ENCODE measurements at places on chromosomes 4 and X.
A peak's percentile ranks its signal among the peaks of the same experiment; 100 is the strongest.

- DNase-seq: no peak
Observed at GRCh38 chr4:136599890-136600289, 932.4 kb downstream of the PCDH18 start.

- no peak for DNase-seq
Observed at GRCh38 chr4:138576684-138577083, 334.5 kb upstream of the SLC7A11 start.

GRCh38 chr4:12966726-12967125 lies 517.4 kb downstream of the RAB28 start:
- DNase-seq: no peak

DNA sequence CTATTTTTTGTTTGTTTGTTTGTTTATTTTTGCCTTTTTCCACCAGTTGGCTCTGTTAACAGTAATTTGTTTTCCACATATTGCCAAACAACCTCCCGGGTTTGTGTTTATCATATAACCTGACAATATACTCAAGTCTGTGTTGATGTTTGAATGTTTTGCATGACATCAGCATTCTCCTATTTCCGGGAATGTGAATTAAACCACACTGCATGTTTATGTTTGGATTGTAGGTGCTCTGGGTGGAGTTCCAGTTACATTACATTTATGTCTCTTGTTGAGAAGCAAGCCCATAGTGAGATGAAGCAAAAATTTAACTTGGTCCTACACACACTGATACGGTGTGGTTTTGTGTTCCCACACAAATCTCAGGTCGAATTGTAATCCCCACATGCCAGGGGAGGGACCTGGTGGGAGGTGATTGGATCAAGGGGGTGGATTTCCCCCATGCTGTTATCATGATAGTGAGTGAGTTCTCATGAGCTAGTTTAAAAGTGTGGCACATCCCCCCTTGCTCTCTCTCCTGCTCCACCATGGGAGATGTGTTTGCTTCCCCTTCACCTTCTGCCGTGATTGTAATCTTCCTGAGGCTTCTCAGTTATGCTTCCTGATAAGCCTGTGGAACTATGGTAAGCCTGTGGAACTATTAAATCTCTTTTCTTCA lies 54.4 kb upstream of the CLNK start:
- no peak for DNase-seq

DNA sequence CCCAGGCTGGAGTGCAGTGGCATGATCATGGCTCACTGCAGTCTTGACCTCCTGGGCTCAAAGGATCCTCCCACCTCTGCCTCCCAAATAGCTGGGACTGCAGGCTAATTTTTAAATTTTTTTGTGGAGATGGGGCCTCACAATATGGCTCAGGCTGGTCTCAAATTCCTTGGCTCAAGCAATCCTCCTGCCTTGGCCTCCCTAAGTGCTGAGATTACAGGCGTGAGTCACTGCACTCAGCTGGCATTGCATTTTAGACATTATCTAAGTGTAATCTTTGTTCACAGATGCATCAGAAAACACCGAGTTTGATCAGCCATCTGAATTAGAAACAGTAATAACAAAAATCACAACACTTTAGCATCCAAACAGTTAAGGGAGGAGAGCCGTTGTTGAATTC lies 53.4 kb upstream of the CBR4 start:
- no peak for DNase-seq

- DNase-seq: no peak
Observed at GRCh38 chrX:44675362-44676024, 132.8 kb upstream of the FUNDC1 start.

GRCh38 chr4:1492142-1492457 lies 85.9 kb upstream of the NKX1-1 start:
- no peak for DNase-seq

GRCh38 chrX:30489323-30489722 lies 88.2 kb downstream of the TASL start:
- no peak for DNase-seq

DNA sequence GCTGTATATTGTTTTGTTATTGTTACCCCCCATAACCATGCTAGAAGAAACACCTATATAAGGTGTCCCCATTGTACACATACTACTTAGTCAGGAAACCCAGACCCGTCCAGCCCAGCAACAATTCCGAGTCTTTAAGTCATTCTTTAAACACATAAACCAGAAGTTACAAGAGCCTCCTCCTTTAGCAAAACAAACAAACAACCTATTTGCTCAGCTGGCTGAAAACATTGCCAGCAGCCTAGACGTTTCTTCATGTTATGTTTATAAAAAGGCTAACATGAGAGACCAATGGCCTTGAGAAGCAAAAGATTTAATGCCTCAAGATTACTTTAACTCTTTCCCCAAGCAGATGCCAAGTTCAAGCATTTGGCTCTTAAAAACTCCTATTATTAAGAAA lies 1.4 kb downstream of the ACOX3 start:
- no peak for DNase-seq

GRCh38 chr4:108624263-108625056 lies 4.1 kb downstream of the RPL34 start:
- no peak for DNase-seq

- no peak for DNase-seq
Observed at GRCh38 chr4:149791851-149792250, 23.8 kb downstream of the IQCM start.

DNA sequence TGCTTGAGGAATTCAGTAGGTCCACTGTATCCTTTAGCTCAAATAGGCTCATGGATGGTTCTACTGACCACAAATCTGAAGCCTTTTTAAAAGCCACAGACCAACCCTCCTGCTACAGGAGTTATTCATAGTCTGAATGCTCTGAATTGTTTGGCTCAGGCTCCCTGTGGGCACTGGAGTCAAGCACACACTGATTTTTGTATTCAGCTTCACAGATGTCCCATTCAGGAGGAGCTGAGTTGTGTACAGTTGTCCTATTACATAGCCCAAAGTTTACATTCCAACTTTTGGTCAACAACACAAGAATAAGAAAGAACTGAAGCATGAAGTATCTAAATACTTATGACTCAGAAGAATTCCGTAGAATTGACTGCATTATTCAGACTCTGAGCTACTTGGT lies 243.9 kb downstream of the UNC5C start:
- no peak for DNase-seq

DNA sequence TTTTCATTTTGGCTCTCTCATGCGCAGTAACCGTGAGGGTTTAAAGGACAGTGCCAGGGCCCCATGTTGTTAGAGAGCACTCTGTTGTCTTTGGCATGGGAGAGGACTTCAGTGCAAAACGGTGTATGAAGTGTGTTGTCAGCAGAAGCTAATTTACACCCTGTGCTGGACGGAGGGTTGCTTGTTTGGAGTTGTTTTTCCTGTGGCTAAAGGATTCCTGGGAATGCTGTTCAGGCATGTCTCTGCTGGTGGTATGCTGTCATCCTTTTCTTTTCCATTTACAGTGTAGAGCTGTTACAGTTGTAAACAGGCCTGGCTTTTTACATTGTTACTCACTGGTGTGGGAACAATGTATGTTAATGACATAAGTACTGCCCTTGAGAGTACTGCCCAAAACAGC lies 206.3 kb downstream of the CBR4 start:
- no peak for DNase-seq

DNA sequence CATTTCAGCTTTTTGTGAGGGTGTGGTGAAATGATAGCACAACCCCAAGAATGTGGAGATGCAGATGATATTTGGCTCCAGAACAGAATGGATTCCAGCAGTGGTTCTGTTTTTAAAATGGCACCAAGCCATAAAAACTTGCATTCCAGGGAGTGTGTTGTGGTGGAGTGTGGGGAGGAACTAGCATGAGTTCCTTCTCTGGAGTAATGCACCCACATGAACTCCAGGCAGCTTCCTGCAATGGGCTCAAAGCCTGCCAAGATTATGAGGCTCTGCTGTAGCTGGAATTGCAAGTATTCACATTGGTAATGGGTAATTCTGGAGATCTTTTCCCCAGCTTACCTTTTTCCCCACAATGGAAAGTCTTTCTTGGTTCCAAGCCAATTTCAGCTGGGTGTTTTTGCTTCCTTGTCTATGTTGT lies 161.4 kb downstream of the RAB28 start:
- no peak for DNase-seq

- DNase-seq: no peak
Observed at GRCh38 chr4:170127758-170128157, 38.0 kb upstream of the AADAT start.

- DNase-seq: peak; percentile 5
Observed at GRCh38 chrX:71195964-71196649, 26.9 kb upstream of the GJB1 start.

- no peak for DNase-seq
Observed at GRCh38 chr4:176526704-176527103, 206.9 kb downstream of the SPCS3 start.

- no peak for DNase-seq
Observed at GRCh38 chr4:98068495-98068894, 74.8 kb downstream of the STPG2 start.

GRCh38 chrX:37815366-37815765 lies 32.0 kb downstream of the DYNLT3 start:
- no peak for DNase-seq

DNA sequence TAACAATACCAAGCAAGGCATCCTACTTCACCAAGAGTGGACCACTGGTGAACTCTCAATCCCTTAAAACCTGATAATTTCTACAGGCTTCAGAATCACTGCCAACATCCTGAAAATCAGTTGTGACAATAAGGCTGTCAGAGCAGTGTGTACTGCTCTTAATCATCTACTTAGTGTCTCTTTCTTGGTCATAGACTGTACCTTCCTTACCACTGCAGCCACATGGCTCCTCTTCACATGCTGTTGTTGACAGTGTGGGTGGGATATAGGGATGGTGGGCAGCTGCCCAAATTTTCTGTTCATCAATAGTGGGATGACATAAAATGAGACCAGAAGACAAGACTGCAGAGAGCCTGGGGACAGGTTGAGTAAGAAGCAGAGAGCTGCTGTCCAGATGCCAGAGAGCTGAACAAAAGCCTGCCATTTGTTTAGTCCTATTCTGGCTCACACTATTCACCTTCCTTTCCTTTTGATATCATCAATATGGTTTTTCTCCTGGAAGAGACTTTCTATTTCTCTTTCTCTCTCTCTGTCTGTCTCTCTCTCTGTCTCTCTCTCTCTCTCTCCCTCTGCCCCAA lies 178.9 kb downstream of the MGST2 start:
- DNase-seq: no peak

DNA sequence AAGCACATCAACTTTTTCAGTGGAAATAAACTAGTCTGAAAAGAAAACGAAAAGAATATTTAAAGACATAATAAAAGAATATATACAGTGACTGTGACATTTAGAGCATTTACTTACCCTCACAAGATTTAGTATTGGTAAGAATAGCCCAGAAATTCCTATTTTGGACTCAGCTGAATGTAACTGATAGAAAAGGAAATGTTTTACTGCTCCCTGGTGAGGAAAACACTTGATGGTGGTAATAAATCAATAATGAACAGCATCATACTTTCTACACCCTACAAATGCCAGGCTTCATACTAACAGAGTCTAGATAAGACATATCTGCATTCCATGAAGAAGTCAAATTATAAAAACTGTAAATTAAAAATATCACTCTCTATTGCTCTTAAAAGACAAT lies 753.5 kb upstream of the PCDH10 start:
- no peak for DNase-seq

DNA sequence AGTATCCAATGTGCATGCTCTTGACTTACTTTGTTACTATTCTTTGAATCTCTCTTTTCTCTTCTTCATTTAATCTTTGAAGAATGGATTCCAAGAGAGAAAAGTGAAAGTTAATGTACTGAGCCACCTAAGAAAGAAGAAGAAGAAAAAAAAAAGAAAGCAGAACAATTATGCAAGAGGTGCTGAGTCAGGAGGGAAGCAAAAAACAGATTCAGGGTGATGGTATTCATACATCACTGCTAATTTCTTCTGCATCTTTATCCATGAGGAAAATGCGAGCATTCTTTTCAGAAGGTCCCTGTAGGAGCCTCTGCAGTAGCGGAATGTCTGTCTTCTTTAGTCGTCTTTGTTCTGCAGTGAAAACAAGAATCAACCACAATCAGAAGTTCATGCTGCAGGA lies 43.9 kb downstream of the RASSF6 start:
- DNase-seq: no peak

- DNase-seq: no peak
Observed at GRCh38 chr4:76216975-76217814, 3.6 kb upstream of the SCARB2 start.

GRCh38 chr4:8009710-8010511 lies 70.2 kb upstream of the AFAP1 start:
- no peak for DNase-seq

- no peak for DNase-seq
Observed at GRCh38 chrX:47489507-47490275, 6.7 kb upstream of the ZNF41 start.

DNA sequence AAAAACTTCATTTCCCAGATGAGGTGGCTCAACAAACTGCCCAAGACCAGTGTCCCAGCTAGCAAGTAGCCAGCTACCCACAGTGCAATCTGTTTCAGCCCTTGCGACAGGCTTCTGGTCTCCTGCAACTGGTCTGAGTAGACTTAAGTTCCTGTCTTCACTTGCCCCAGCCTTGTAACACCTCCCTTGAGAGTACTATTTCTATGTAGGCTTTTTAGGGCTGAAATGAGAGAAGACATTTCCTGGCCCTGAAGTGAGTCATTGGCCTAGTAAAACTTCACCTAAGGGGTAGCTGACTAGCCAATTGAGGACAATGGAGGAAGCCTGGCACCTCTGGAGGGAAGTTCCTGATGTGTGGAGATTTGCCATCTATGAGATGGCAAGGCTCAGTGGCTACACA lies 80.1 kb upstream of the STIM2 start:
- no peak for DNase-seq

- no peak for DNase-seq
Observed at GRCh38 chr4:7193030-7193958, 956 bp downstream of the SORCS2 start.

- DNase-seq: no peak
Observed at GRCh38 chr4:82394896-82395295, 21.1 kb upstream of the HNRNPD start.

DNA sequence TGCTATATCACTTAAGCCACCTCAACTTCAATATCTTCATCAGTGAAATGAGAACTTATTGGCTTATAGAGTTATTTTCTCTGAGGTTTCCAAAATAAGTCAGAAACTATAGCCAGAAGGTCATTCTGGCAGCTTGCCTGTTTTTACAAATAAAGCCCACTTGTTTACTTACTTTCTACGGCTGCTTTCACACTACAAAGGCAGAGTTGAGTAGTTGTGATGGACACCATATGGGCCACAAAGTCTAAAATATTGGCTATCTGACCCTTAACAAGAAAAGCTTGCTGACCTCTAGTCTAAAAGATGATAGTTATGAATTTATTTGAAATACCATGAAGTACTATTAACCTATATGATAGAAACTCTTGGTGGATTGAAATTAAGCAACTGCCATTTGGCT lies 67.3 kb upstream of the ATOH1 start:
- DNase-seq: no peak

DNA sequence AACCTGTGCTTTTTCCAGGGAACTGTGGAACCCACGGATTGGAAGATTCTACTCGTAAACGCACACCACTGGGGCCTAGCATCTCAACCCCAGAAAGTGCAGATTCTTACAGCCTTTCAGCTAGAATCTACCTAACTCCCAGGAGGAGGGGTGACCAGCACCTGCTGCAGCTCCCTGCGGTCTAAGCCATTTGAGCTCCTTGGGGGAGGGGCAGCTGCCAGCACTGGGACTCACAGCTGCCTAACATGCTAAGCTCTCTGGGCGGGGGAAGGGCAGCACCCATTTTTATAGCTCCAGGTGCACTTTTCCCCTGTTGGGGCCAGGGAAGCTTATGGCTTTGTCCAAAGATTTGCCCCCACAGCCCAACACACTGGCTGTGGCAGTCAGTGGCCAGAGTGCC lies 595.7 kb upstream of the EPHA5 start:
- DNase-seq: no peak

Data from CD4-positive, alpha-beta T cell treated with Interleukin-6 at 100 ng/mL for 8 hours (primary cell).